Fibroblast of skin of right quadriceps (primary cell): ENCODE measurements at places on chromosomes 3 and 15.

- peak; percentile 22 for DNase-seq
Observed at GRCh38 chr3:50550079-50550736, 17.3 kb downstream of the C3orf18 start.

DNA sequence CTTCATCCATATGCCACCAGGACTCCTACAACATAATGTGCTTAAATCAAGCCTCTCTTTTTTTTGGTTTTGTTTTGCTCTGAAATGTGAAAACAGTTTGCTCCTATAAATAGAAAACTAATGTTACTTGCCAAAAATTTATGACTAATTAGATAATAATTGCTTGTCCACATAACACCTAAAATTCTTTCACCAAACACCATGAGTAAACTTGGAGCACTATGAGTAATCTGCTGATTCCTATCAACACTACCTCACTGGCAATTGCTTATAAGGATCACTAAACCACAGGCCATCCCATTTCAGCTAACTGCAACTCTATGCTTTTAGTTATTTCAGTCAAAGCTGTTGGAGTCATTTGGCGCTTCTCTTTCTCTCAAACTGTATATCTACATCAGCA is 252.7 kb downstream of the EPHA3 start:
- DNase-seq = peak; percentile 90

DNA sequence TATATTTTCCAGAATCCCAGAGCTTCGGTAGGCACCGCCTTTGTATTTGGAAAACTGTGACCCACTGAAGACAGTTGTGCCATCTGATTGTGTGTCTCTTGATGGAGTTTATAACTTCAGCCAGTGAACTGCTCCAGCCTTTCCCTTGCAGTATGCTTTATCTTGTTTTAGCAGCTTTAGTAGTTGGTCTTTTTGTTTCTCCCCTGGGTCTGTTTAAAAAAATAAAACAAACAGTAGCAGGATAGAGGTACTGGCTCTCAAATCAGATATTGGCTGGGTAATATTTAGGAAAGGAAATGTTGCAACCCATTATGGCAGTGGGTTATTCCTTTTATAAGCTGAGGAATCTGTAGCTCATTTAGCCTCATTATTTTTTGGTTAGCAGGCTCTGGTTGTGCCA is 151.5 kb upstream of the BFSP2 start:
- DNase-seq = no peak

DNA sequence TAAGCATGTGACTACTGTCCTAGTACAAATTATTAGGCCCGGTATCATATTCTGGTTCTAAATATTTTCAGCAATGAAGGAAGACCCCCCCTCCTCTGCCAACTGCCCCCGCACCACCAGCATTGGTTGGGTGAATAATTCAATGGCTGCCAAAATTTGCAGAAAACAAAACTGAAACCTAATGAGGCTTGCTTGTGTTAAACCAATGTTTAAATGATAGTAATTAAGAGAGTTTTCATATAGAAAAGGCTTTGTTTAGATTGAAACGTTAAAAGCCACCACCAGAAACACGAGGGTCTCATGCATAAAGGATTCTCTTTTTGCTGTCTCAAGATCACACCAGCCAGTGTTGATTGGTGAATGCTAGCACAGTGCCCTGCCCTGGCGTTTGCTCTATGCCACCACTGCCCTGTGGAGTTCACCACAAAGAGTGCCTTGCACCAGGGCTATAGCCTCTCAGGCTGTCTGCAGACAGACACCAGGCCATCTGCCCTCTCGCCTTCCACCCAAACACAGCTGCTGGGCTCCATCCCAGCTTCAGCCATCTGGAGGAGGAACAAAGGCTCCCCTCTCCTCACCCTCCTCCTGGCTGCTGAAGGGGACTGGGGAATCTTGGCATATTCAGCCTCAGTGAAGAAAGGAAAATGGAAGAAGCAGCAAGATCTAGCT is 200.3 kb upstream of the PFN2 start:
- DNase-seq = no peak

DNA sequence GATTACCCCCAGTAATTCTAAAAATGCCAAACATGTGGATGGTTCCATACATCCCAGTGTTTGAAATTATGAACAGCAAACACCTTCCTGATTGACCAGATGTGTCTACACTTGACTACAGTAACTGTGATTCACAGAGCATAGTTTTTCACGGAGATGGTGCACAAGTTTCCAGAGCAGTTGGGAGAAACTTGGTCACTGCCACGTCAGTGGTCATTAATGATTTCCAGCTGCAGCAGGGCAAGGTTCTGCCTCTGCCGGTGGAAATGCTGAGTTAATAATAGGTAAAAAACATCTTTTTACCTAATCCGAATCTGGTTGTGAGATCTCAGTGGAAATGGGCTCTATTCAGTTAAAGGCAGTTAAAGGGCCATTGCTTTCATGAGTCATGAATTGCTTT is 154.1 kb upstream of the FEZF2 start:
- DNase-seq = peak; percentile 35

- no peak for DNase-seq
Observed at GRCh38 chr3:55910543-55910942, 423.4 kb upstream of the WNT5A start.

- no peak for DNase-seq
Observed at GRCh38 chr15:67533873-67534272, 8.6 kb upstream of the MAP2K5 start.

- peak; percentile 52 for DNase-seq
Observed at GRCh38 chr3:13452490-13453335, 27.4 kb upstream of the HDAC11 start.

DNA sequence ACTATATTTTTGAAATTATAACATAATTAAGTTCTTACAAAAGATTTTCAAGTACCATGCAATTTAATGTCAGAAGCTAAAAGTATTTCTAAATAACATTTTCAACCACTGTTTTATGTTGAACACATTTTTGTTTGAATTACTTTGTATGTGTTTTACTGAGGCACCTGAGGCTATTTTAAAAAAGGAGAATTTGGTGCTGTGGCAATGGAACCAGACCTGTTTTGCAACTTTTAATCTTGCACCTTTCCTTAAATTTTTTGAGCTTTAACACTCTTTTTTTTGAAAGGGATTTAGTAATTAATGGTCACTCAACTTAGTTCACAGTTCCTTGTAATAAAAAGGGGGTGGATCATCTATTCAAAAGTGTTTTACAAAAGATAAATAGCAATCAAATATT is 561.6 kb downstream of the ZBBX start:
- DNase-seq = no peak

GRCh38 chr3:175411405-175411804 is 552.3 kb downstream of the NAALADL2 start:
- peak; percentile 54 for DNase-seq

DNA sequence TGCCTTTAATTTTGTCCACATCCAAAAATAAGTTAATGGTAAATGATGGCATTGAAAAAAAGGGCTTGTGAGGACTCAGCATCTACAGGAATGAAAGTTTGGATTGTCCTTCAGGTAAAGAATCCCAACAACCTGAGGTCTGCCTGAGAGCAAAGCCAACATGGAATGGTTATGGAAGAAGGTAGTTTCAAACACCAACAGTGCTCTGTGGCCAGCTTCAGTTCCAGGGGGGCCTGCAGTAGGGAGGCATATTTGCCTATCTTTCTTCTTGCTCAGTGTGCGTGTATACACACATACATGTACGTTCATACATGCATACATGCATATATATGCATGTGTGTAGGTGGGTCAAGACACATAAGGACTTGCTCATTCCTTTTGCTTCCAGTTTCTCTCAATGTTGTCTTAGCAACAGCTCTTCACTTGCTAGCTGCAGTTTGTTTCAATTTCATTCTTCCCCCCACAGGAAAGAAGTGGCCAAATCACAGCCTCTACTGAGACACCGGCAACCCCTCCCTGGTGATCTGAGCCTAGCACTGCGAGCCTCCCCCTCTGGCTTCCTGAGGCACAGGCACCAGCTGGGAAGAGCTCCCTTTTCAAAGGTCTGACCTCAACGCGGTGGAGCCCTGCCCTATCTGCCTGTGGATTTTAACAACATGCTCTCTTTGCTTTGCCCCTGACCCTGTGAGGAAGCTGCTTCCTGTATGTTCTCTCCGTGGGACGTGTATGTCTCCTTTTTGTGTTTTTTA is 146.2 kb downstream of the KLF13 start:
- peak; percentile 37 for DNase-seq

DNA sequence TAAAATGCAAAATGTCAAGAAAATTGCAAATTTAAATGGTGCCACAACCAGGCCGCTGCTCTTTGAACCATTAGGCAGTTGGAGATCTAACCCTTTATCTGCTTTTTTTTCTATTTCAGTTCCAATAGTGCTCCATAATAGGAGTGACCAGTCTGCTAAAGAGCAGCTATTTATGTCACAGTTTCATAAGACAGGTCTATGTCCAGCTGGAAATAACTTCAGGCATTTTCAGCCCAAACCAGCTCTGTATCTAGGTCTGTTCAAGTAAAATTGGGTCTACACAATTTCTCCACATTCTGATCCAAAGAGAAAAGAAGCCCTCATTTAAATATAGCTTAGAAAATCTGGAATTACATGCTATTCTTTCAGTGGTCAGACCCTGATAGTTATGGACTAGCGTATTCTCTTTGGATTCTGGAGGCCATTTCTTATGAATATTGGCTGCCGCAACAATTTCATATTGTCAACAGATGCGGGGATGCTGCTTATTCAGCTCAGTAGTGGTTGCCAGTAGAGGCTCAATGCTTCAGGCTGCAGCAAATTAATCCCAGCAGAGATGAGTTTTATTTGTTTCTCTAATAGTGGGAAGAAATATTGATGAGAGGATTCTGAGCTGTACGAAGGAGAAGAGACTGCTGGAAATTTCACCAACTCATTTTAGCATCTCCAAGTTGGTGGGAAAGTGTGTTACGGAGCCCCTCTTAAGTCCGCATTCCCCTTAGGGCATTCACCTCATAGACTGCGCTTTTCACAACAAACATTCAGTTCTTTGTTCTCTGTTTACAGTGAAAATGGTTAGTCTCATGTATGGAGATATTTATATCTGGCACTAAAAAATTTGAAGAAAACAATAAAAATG is 887.0 kb downstream of the ROBO1 start:
- DNase-seq = peak; percentile 26

DNA sequence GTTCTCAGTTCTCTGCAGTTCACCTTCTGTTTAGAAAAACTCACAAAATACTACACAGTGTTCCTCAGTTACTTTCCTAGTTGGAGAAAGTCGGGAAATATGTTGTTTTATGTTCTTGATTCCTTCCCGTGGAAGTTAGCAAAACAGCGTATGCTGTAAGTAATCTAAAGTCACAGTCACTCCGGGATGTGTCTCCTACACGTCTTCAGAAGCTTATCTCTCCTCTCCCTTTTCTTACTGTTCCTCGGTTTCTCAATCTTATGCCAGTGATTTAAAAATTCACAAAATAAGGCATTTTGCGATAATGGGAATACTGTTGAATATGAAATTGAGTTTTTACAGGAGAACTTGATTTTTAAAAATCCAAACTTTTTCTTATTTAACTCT is 1.7 kb downstream of the HEG1 start:
- DNase-seq = no peak
